ENCODE measurements at places on chromosomes 1 and 21. TPM values are rescaled to one million over a fixed set of nuclear protein-coding genes. Genes with fewer than 3 reads are reported as not detected.
A peak's percentile ranks its signal among the peaks of the same experiment; 100 is the strongest.

The TNNI3K gene
- polyA plus RNA-seq, result not detected

DNA sequence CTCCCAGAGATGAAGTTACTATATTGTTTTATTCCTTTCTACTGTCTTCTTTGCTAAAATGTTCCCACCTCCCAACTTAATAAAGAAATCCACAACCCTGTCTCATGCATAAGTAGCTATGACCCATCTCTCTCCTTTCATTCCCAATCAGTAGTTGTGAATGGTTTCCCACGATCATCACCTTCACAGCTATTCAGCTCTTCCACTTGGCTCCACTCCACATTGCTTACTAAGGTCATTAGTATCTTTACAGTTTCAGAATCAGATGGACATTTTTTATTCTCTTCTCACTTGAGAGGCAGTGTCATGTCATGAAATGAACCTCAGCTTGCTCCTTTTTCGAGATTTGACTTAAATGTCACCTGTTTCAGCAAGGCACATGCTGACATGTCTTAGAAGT is 47.1 kb upstream of the COG2 start:
- peaks cover 34% of the 10 kb centered on the region for H3K27me3 ChIP-seq
- no peak overlapping the region for H3K4me3 ChIP-seq
- DNase-seq, result no peak
- H3K27ac ChIP-seq, result no peak overlapping the region
- H3K36me3 ChIP-seq, result no peaks in the 10 kb centered on the region
- no peaks in the 10 kb centered on the region for H3K4me1 ChIP-seq

DNA sequence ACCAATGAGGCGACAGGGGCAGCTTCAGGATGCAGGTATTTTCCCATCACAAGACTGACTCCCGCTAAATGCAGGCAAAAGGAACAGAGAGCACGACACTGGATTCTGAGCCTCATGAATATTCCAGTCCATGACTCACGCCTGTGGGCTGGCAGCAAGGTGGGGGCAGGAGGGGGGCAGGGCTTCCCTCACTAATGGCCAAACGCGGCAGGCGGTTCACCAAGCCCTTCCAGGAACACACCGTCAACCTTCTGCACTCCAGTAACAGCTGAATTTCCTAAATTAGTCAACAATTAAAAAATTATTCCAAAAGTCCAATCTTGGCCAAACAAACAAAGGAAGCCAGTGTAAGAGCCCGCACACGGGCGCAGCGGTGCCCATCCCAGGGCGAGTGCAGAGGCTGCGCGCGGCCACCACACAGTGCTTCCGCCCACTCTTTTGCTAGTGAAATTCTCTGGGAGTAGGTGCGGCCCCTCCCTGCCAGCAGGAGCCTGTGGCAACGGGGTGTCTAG is 12.5 kb upstream of the GPR153 start:
- no peaks in the 10 kb centered on the region for H3K27me3 ChIP-seq
- H3K27ac ChIP-seq, result no peak overlapping the region
- no peak overlapping the region for H3K4me3 ChIP-seq
- no peaks in the 10 kb centered on the region for H3K4me1 ChIP-seq

The MXRA8 gene
- polyA plus RNA-seq, result not detected

- H3K36me3 ChIP-seq, result no peaks in the 10 kb centered on the region
- H3K4me1 ChIP-seq, result no peaks in the 10 kb centered on the region
- DNase-seq, result no peak
- H3K27me3 ChIP-seq, result no peaks in the 10 kb centered on the region
These were observed 108.7 kb upstream of the COL6A1 start for GRCh38 chr21:45872902-45873301.

The OR6K3 gene
- polyA plus RNA-seq, result not detected

- H3K27me3 ChIP-seq, result no peaks in the 10 kb centered on the region
- no peak for DNase-seq
- H3K4me3 ChIP-seq, result no peak overlapping the region
- peak overlapping the region; percentile 62 for H3K27ac ChIP-seq
These were observed 54.7 kb downstream of the COQ8A start for GRCh38 chr1:226994586-226995364.

The NTNG1 gene
- 0.52 TPM for polyA plus RNA-seq

The LAMB3 gene
- polyA plus RNA-seq, result not detected

The HOOK1 gene
- polyA plus RNA-seq, result 11.6 TPM

DNA sequence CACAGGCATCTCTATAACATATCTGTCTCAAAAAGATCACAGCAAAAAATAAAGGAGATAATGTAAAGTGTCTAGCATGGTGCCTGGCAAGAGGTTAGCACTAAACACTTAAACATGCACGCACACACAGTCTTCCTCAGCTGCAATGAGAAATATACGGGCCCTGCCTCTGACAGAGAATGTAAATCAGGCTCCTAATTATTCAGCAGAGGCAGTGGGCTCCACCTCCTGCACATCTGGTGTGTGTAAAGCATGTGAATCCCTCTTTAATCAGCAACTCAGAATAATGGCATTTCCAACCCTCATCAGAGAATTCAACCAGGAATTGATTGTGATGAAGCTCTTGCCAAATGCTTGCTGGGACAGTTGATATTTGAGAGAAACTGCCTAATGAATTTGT is 85.6 kb upstream of the KCNA3 start:
- no peak overlapping the region for H3K4me3 ChIP-seq
- no peak for DNase-seq
- peaks cover 36% of the 10 kb centered on the region for H3K27me3 ChIP-seq
- H3K36me3 ChIP-seq, result no peaks in the 10 kb centered on the region
- H3K4me1 ChIP-seq, result peaks cover under 1% of the 10 kb centered on the region

DNA sequence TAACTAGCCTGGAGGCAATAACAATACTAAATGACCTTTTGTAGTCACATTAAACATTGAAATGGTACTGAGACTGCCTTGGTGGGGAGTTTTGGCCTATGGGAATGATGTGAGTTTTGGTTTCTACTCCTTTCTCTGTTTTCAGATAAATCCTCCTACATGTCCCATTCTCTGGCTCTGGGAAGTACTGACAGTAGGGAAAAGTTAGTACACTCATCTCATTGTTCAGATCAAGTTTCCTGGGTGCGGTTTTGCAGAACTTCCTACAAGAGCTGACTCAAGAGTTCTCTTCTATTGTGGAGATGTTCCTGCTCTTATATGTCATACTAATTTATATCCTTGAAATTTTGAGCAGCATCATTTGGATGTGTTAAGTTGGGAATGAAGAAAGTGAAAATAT is 74.2 kb upstream of the MACF1 start:
- H3K27ac ChIP-seq, result no peak overlapping the region
- H3K36me3 ChIP-seq, result no peaks in the 10 kb centered on the region
- no peak for DNase-seq
- peaks cover 3% of the 10 kb centered on the region for H3K4me1 ChIP-seq
- no peaks in the 10 kb centered on the region for H3K27me3 ChIP-seq

GRCh38 chr1:8388732-8389562 is 71.0 kb downstream of the SLC45A1 start:
- H3K4me3 ChIP-seq, result no peak overlapping the region
- DNase-seq, result no peak
- no peaks in the 10 kb centered on the region for H3K27me3 ChIP-seq
- peaks cover 87% of the 10 kb centered on the region for H3K4me1 ChIP-seq
- peaks cover 20% of the 10 kb centered on the region for H3K36me3 ChIP-seq

DNA sequence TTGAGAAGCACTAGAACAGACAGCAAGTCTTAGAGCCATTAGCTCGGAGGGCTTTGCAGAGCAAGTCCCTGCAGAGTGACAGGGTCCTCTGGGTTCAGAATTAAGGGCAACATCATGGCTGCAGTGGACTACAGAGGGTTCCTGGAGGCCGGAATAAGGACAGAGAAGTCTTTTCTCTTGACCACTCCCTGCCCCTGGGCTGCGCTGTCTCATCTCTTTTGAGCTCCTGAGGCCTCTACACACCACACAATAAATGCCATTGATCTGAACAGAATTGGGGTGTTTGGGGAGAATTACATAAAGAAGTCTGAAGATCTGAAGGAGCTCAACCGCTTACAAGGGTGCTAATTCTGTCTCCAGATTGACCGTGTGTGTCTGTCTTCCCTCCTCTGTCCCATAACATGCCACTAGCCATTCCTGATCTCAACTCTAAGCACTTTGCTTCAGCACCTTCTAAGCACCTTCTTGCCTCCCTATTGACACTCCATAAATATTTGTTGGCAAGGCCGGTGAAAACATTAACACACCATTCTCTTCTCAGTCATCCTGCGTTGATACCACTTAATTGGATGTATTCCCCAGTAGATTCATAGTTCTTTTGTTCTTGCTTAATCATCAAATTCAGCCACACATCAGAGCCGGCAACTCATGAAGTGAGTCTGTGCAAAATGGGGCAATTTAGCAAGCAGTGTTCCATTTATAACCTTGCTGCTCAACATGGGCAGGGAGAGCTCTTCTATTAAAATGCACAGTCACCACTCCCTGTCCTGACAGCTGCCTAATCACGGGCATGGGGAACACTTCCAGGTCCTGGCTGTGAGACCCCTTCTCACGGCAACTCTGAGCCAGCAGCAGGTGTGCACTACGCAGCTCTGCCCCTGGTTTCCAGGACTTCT is 49.7 kb downstream of the NMNAT2 start:
- no peak overlapping the region for H3K4me3 ChIP-seq
- H3K27me3 ChIP-seq, result peaks cover 60% of the 10 kb centered on the region
- no peak for DNase-seq
- H3K27ac ChIP-seq, result no peak overlapping the region
- no peaks in the 10 kb centered on the region for H3K4me1 ChIP-seq

DNA sequence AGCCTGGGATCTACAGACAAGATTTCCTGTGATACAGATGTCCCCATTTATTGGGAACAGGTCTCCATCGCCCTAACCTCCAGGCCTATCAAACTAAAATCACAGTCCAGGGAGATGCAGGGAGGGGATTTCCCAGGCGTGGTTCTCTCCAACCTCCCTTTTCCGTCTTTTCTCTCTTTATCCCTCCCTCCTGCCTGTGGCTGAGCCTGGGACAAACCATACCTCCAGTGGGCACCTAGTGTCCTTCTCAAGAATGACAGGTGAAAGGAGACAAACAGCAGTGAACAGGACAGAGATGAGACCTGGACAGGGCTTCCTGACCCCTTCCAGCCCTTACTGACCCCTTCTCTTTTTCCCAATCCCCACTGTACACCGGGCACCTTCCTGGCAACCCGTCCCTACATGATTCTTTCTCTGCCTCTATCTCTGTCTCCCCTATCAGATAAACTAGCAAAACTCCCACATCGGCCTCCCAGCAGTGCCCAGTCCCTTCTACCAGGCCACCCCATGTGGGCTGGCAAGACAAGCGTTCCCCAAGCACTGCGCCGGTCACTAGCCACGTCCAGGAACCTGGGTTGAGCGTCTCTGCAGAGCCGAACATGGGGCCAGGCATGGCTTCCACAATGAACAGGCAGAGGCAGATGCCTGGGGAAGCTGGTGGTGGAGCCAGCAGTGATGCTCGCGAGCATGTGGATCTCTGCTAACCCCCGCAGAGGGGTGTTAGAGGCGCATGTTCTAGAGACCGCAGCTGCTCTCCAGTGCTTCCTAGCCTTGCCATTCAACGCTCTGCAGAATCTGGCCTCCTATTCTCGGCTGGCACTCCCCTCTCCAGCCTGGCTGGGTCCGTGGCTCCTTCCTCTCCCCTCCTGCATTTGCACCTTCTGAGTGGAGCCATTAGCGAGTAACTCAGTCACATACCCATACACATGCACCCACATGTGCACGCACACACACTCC is 54.7 kb downstream of the ELK4 start:
- H3K27ac ChIP-seq, result no peak overlapping the region
- peaks cover 4% of the 10 kb centered on the region for H3K4me1 ChIP-seq
- no peak for DNase-seq
- H3K36me3 ChIP-seq, result no peaks in the 10 kb centered on the region
- H3K27me3 ChIP-seq, result peaks cover 54% of the 10 kb centered on the region
- no peak overlapping the region for H3K4me3 ChIP-seq

The SPRR5 gene
- not detected for polyA plus RNA-seq

The PTBP2 gene
- polyA plus RNA-seq, result 5.7 TPM

DNA sequence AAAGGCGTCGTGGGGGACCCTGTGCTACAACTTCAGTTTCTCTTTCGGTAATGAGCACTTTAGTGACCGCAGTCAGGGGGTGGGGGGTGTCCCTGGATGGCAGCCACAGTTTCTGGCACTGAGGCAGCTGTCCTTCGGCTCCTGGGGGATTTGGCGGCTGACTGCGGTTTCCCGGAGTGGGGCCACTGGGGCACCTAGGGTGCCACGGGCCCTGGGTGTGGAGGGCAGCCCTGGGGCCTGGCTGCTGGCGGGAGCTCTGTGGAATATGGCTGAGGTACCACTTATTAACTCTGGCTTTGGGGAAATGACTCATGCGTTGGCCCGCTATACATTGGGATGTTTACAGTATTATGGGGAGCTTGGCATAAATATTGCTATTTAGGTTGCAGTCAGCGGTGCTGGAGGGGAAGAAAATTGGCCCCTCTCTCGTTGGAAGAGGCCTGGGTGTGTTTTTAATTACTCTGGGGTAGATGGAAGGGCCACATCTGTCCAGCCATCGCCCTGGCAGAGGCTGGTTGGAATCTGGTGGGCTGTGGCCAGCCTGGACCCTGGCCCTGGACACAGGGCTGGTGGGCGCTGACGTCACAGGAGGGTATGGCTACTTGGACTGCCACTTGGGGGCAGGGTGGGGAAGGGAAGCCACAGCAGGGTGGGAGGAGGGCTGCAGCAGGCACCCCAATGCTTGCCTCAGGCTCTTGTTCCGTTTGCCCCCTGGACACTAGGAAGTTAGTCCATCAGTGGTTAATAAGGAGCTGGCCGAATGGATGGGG is 2.0 kb downstream of the EPHB2 start:
- H3K4me3 ChIP-seq, result peak overlapping the region; percentile 72
- H3K36me3 ChIP-seq, result no peaks in the 10 kb centered on the region
- DNase-seq, result no peak
- H3K4me1 ChIP-seq, result peaks cover 17% of the 10 kb centered on the region

The MCOLN3 gene
- not detected for polyA plus RNA-seq

DNA sequence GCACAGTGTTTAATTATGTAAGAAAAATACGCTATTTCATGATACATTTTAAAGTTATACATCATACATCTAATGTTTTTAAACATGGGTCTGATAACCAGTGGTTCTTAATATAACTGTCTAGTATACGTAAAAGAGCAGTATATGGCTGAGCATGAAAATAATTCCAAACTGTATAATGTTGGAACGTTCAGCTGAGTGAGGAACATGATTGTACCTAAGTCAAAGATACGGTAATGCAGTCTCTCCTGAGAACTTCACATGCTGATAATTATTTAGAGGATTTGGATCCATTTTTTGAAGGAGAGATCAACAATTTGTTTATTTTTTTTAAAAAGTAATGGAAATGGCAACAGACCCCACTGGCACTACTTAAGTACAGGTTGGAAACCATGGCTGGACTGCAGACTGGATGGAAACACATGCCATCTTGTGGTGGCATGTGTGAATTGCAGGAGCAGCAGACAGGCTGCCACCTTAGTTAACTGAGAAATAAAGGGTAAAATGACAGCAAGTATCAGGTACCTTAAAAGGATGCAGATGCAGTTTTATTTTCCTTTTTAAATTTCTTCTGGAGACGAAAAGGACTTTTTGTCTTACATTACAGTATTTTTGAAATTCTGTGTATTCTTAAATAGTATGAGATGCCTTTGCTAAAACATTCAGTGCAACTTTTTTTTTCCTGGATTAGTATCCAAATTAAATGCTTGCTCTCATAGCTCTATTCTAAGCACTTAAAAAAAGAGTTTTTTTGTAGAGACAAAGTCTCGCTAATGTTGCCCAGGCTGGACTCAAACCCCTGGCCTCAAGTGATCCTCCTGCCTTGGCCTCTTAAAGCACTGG is 73.8 kb downstream of the MTR start:
- peaks cover 34% of the 10 kb centered on the region for H3K36me3 ChIP-seq
- no peak overlapping the region for H3K4me3 ChIP-seq
- no peaks in the 10 kb centered on the region for H3K27me3 ChIP-seq
- DNase-seq, result peak; percentile 15
- H3K4me1 ChIP-seq, result peaks cover 5% of the 10 kb centered on the region
- no peak overlapping the region for H3K27ac ChIP-seq

The FCRL6 gene
- 0.21 TPM for polyA plus RNA-seq

All from naive B cell (primary cell).